ENCODE measurements at places on chromosomes 2 and 18. TPM values are rescaled to one million over a fixed set of nuclear protein-coding genes. Genes with fewer than 3 reads are reported as not detected.

- no peak for DNase-seq
Observed at GRCh38 chr18:13308369-13308768, 89.8 kb downstream of the LDLRAD4 start.

DNA sequence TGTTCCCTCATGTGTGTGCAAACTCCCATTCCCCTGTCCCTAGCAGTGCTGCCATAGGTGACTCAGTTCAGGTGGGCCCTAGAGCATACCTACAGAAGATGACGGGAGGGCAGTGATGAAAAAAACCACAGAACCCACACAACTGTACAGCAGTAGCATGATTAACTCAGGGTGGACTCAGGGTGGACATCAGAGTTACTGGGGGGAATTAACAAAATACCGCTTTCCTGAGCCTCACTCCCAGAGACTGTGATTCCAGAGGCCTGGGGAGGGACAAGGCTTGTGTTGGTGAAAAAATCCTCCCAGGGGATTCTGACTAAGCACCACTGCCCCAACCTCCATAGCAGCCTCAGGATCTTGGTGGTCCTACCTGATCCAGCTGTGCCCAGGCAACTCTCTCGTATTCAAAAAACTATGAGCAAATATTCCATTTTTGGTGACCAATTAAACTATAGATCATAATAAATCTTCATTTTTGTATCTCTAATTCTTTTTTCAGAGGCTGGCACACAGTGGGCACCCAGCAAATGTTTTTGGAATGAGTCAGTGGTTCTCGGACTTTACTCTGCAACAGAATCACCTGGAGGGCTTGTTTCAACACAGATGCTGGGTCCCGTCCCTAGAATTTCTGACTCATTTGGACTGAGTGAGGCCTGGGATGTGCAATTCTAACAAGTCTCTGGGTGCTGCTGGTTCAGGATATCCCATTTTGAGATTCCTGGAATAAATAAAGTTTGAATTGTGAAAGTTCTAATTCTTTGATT is 84.1 kb upstream of the NABP1 start:
- DNase-seq: no peak

DNA sequence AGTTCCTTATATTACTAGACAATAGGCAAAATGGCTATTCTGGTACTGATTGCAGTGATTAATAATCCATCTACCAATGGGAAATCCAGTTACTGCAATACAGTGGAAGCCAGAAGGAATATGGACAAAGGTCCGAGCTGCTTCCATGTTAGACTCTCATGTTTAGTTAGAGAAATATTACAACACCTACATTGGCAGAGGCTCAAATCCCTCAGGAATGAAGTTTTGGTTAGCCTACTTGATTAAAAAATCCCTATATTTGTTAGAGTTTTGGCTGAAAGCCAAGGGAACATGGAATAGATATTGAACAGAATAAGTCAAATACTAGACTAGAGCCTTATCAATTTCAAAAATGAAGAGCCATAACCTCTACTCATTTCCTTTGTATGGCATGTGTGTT is 48.5 kb downstream of the ARL6IP6 start:
- DNase-seq: no peak

- no peak for DNase-seq
Observed at GRCh38 chr2:201522965-201523364, 71.4 kb downstream of the STRADB start.

DNA sequence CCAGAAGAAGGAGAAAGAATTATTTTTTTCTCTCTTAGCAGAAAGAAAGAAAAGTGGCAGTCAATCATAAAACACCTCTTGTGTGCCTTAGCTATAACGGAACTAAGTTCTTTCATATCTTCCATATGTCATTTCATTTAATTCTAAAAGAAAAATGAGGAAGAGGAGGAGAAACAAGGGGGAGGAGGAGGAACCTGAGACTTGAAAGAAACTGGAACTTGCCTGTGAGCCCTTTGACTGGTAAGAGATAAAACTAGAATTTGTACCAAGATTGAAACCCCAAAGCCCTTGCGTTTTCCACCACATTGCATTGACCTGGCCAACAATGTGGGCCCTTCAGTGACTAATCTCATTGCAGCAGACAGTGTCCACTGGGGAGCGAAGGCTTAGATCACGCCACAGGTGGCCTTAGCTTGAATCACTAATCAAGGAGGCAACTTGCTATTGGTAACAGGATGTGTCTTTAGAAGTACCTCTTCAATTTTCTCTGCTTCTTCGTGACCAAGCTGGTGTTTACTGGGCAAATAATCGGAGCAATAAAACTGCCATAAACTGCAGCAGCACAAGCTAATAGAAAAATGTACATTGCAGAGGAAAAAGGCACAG is 307.9 kb downstream of the CLIP4 start:
- DNase-seq: no peak

DNA sequence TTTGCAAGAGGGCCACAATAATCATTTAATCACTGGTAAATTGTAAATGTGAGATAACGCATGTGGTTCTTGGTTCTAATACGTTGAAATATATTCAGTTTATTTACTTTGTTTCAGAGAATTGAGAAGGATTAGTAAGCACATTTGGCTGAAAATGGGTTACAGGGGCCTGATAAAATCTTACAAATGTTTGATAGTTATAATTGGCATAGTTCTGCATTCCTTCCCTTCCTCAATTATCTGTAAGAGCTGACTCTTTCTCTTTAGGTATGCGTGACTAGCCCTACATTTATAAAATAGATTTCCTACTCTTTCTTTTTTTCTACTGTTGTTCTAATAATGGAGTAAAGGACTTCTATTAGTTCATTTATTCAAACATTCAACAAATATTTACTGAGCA is 685.2 kb downstream of the NUP35 start:
- DNase-seq: no peak

DNA sequence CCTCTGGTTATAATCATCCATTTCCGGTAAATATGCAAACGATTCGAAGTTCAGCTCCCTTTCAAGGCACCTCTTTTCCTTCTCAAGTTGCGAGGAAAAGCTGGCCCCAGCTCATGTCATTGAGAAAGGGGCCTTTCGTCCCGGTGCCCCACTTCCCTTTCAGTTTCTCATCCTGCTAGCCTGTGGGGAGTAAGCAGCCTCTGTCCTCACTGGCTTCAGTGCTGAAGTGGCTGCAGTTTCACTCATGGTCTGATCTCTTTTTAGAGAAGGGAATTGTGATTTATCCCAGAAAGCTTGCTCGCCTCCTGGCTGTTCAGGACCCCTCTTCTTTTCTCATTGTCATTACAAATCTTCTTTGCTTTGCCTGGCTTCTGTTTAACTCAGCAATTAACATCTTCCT is 207.5 kb downstream of the NR4A2 start:
- DNase-seq: no peak

ZNF385B gene
- not detected for total RNA-seq

DNA sequence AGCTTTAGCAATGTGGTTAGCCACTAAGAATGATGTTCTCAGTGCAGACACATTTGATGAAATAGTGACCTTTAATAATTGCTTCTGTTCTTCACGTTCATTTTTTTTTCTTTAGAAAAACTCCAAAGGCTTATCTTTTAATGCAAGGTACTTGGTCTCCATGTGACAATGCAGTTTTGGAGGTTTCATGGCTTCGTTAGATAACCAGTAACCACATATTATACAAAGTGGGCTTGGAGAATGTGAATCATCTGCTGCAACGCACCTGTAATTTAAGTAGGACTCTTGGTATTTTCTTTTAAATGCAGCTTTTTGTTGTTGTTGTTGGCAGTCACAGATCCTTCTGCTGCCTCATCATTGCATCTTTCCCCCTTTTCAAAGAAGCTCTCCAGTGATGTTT is 1606.3 kb downstream of the SUCLG1 start:
- no peak for DNase-seq

DNA sequence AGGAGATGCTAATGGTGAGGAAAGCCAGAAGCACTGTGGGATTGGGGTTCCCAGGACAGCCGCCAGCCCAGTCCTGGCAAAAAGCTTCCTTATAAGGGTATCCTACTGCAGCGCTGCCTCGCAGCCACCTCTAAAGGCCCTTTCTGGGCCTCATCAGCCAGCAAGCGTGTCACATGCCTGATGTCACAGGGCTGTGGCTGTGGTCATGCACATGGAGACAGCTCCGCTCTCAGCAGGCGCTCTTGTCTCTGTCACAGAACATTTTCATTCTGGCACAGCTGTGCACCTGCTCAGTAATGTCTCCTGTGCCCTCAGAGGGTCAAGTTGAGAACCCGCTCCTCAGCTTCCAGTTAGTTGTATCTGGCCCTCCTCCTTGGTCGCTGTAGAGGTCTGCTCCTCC is 17.7 kb upstream of the MAL start:
- no peak for DNase-seq

GRCh38 chr2:63494100-63494499 is 94.2 kb downstream of the WDPCP start:
- DNase-seq: no peak

- DNase-seq: peak; percentile 54
Observed at GRCh38 chr2:86764661-86765309, 25.9 kb downstream of the CD8A start.

PSMD14 gene
- 27.0 TPM for total RNA-seq

ANKRD30BL gene
- total RNA-seq: not detected

GRCh38 chr2:28225473-28226080 is 167.1 kb upstream of the FOSL2 start:
- no peak for DNase-seq

PDE11A gene
- 0.25 TPM for total RNA-seq

GRCh38 chr2:174014011-174014698 is 49.0 kb upstream of the SP3 start:
- no peak for DNase-seq

DNA sequence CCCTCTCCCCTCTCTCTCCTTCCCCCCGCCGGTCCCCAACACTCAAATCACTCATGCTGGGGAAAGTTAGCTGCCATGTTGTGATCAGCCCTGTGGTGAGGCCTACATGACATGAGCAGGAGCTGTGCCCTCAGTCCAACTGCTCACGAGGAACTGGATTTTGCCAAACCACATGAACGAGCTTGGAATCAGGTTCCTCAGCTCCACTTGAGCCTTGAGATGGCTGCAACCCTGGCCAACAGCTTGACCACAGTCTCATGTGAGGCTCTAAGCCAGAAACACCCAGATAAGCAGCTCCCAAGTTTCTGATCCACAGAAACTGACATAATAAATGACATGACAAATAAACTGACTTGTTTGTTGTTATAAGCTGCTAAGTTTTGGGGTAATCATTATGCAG is 38.4 kb downstream of the ARL4C start:
- no peak for DNase-seq

DNA sequence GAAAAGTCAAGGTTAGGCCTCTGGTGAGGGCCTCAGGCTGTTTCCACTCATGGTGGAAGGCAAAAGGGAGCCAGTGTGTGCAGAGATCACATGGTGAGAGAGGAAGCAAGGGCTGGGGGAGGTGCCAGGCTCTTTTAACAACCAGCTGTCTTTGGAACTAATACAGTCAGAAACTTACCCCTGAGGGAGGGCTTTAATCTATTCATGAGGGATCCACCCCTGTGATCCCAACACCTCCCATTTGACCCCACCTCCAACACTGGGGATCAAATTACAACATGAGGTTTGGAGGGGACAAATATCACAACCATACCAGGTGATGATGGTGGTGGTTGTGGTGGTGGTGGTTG is 10.9 kb downstream of the POLI start:
- no peak for DNase-seq

GRCh38 chr2:42858140-42859005 is 66.0 kb upstream of the HAAO start:
- DNase-seq: no peak

GRCh38 chr2:196987298-196987648 is 60.8 kb upstream of the PGAP1 start:
- DNase-seq: no peak
